ENCODE measurements at places on chromosomes 1 and 21.

DNA sequence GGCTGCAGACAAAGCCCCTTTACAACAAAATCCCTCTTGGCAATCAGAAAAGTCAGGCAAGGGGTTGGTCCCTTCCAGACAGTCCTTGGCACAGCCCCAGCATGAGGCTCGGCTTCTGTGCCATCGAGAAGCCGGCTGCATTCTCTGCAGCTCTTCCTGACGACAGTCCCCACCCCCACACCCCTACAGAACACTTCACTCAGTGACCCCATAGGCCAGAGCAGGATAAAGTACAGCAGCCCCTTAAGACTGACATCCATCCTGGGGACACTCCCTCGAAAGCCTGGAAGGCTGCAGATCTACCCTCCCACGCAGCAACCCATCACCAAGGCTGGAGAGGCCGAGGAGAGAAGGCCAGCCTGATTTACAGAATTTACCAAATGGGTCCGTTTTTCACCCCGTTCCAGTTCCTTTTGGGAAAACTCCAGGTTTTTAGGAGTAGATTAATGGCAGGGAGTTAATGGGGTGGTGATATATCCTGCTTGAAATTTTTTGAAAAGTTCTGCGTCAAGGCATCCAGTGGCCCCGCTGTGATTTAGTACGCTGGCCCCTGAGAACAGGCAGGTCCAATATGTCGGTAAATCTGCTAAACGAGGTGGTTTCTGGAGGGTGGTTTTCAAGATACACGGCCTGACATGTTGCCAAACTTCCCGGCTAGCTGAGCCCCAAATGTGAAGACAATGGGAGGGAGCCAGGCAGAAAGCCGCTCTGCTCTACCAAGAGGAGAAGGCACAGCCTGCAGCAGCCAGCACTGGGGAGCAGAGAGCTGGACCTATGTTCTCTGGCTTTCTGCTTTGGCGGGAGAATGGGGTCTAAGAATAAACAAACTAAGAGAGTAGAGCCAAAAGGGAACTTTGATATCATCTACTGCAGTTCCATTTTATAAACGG, 81.7 kb downstream of the SSBP3 start:
- DNase-seq = no peak

DNA sequence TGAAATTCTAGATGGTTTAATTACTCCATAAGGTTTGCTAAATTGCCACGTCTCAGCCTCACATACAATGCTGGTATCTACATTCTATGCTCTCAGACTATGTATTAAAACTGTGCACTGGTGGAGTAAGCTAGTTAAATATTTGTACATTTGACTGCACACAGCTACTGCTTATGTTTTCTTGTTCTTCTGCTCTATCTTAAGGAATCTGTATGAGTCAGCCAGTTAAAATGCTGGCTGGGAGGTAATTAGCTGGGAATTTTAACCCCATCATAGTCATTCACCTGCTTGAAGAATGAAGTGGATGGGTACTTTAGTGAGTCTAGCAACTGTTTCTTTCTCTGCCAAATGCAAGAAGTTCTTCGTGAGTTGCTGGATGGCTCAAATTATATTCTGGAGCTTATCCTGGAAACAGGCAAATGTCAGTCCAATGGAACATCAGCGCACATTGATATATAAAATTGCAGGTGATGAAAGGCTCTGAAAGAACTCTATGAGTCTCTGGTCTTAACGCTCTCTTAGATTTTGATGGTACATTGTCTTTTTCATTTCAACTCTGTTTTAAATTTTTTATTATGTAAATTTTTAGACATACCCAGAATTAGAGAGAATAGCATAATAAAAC, 83.4 kb downstream of the BACH1 start:
- DNase-seq = no peak

DNA sequence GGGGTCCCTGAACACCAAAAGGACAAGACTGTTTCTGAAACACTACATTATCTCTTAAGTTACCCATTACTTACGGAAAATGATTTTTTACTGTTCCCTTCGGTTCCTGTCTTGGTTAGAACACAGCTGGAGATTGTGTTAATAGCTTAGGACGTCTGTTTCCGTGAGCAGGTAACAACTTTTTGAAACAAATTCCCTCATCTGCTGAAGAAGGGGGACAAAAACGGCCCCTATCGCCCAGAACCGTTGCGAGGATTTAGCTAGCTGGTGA, 67.8 kb downstream of the SLC35A3 start:
- no peak for DNase-seq

DNA sequence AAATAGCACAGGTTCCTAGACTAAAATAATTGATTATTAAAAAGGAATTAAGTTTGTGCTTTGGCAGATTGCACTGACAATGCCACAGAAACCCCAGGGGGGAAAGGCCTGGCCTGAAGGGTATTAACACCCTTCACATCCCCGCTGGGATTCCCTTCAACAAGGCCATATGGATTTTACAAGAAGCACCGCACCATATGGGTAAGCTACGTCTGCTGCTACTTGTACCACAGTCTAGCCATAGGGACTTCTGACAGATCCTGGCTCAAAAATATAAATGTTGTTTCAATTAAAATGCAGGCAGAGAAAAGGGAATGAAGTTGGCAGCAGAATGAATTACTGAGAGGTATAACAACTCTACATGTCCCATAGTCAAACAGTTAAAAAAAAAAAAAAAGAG, 101.0 kb downstream of the DENND1B start:
- DNase-seq = no peak

DNA sequence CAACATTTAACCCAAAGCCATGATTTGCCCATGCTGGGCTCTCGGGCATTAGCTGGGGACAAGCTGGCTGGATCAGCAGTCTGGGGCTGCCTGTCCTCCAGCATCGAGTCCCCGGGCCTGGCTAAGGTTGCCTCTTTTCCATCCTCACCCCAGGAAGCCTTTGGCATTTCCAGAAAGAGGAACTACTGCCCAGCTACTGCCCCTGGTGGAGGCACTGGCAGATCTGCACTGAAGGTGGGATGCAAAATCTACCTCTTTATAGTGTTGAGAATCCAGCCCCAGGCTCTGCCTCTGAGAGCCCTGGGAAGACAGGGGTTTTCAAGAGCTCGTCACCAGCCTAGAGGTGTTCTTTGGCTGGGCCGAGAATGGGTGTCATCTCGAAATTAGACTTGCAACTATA, 635.9 kb downstream of the MATN1 start:
- DNase-seq = no peak

- no peak for DNase-seq
Measured at GRCh38 chr1:173475564-173476196, 1.5 kb upstream of the PRDX6 start.

DNA sequence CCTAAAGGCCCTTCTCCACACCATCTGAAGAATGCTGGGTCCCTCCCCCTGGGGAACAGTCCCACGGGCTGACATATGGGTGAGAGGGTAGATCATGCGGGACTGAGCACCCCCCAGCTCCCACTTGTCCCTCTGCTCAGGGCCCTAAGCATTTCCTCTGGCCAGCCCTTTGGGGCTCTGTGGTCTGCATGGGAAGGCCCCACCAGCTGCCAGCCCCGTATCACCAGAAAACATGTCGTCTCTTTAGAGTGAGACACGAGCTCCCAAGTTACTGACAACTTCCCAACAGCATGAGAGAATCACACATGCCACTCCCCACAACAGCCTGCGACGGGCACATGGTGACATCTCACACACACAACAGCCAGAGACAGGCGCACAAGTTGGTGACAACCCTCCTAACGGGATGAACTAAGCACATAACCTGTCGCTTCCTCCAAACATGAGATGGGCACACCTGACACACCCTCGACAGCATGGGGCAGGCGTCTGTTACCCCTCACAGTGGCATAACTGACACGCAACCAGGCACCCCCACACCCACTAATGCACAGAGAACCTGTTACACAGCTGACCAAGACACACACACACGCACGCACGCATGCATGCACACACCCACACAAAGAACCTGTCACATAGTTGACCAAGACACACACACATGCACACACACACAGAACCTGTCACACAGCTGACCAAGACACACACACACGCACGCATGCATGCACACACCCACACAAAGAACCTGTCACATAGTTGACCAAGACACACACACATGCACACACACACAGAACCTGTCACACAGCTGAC, 41.2 kb downstream of the AHDC1 start:
- DNase-seq = no peak

DNA sequence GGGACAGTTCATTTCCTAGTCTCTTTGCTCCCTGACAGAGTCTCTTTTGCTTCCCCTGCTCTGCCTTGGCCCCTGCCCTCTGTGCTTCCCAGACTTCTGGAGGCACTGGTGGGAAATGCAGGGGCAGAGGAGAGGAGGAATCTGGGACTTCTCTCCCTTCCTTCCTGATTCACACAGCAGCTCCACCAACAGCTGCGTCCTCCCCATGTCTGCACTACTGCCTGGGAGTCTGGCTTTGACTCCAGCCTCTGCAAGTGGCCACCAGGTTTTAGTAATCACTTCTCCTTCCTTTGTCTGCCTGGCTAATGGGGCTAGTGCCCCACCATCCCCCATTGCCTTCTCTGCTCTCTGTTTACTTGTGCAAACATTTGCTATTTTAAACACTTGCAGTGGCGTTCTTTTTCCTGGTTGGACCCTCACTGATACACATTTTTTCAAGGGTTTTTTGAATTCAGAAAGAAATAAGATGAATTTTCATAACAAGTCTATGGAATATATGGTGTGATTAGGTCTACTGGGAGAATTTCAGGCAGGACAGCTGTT, 21.9 kb downstream of the FASLG start:
- no peak for DNase-seq

- no peak for DNase-seq
Measured at GRCh38 chr1:38829368-38829767, 30.2 kb downstream of the RRAGC start.

GRCh38 chr1:32816676-32817158, 441 bp downstream of the YARS1 start:
- no peak for DNase-seq

DNA sequence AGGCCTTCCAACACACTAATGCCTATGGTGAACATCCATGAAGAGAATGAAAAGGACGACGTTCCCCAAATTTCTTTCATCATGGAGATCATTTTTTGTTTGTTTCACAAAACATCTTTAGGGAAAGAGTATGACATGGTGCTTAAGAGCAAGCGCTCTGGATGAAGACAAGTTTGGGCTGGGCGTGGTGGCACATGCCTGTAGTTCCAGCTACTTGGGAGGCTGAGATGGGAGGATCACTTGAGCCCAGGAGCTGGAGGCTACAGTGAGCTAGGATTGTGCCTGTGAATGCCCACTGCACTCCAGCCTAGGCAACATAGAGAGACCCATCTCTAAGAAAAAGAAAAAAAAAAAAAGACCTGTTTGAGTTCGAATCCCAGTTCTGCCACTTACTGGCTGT, 253.1 kb downstream of the PTPRU start:
- DNase-seq = no peak

DNA sequence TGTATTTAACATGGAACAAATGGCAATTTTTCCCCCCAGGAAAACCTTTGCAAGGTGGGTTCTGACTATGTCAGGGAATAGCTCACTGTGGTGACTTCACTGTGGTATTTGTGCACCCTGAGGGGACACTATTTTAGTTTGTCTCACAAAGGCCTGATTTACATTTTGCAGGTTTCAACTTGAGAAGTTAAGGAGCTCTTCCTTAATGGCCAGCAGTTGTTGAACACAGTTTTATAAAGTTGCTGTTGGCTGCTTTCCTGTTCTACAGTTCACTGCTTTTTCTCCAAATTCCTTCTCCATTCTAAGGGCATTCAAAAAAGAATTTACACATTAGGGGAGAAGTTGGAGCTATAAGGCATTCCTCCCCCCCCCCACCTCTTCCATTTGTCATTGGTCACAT, 4.6 kb downstream of the LAMC1 start:
- DNase-seq = no peak

GRCh38 chr1:53669621-53670191, 69.3 kb downstream of the GLIS1 start:
- no peak for DNase-seq

DNA sequence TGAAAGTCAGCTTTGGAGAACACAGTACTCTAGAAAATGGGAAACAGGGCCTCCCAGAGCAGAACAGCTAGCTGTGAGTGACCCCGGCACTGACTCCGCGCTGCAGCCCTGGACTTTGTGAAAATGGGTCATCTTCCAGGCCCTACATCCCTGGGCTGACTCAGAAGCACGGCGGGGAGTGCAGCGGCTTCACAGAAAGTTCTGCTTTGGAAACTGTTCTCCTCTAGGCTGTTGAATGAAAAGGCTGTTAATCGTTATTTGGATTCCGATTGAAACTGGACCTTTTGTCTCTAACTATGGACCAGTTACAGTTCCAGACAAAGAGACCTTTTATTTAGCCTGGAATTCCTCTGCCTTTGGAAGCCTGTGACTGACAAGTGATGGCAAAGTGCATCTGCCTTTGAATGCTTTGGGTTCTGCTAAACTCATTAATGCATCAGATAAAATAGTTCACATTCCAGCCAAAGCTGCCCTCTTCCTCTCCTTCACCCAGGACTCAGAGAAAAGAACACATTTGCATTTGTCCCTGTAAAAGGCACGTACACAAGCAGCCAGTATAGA, 144.9 kb upstream of the HOOK1 start:
- no peak for DNase-seq

GRCh38 chr1:26861889-26862378, 1.0 kb upstream of the SFN start:
- DNase-seq = no peak

DNA sequence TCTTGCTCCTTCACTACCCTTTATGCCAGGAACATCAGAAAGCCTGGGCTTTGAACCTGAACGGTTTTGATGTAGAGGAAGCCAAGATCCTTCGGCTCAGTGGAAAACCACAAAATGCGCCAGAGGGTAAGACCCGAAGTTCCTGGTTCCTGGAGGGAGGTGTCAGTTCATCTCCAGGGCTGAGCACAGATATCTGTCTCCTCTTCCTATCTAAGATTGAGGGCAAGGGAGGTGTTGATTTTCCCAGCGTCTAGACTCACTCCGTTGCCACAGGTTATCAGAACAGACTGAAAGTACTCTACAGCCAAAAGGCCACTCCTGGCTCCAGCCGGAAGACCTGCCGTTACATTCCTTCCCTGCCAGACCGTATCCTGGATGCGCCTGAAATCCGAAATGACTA, 915 bp downstream of the CDC20 start:
- DNase-seq = no peak

- no peak for DNase-seq
Measured at GRCh38 chr1:207990455-207990854, 79.5 kb upstream of the CD34 start.

- peak; percentile 40 for DNase-seq
Measured at GRCh38 chr1:230972855-230973271, 5.8 kb downstream of the TTC13 start.

DNA sequence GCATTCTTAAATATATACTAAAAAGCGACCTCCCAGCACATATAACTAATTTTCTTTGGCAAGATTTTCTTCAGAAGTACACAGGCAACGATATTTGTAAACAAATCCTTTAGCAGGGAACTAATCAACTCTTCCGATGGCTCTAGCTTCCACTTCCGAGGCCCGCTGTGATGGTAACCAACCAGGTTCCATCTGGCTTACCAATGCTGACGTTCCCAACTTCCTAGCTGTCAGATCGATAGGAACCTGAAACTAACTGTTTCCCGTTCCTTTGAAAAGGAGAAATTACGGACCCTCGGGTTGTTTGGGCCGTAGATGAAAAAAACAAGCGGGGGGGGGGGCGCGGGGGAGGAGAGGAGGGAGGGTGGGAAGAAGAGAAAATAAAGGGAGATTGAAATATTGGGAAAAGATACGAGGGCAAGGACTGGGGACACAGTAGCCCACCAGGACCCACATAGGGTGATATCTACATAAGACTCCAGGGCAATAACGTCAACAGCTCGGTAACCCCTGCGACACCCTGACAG, 513 bp downstream of the GTF2B start:
- peak; percentile 17 for DNase-seq

GRCh38 chr1:236685917-236686814, at the start of gene ACTN2:
Gene ACTN2 (plus strand): TSS chr1:236686499. CDS start chr1:236686674, 175 bp downstream.
- DNase-seq = peak; percentile 35

- no peak for DNase-seq
Measured at GRCh38 chr1:179817056-179817455, 60.5 kb downstream of the TOR1AIP2 start.

Measured in activated CD4-positive, alpha-beta T cell treated with anti-CD3 and anti-CD28 coated beads for 4 hours (primary cell).